Testis (tissue), 5 donors: ENCODE measurements at places on chromosomes 1 and 21. TPM values are rescaled to one million over a fixed set of nuclear protein-coding genes. Genes with fewer than 3 reads are reported as not detected.

GRCh38 chr1:38724160-38725131, 135.1 kb downstream of the RRAGC start:
- no peaks in the 10 kb centered on the region for H3K4me1 ChIP-seq
- H3K27ac ChIP-seq: no peak overlapping the region
- no peaks in the 10 kb centered on the region for H3K36me3 ChIP-seq
- no peak overlapping the region for H3K4me3 ChIP-seq
- DNase-seq: no peak

CELA2B gene
- polyA plus RNA-seq: 2.7 TPM

GRCh38 chr1:78334952-78335351, 155.8 kb upstream of the PTGFR start:
- no peaks in the 10 kb centered on the region for H3K4me1 ChIP-seq
- no peak for DNase-seq
- H3K27ac ChIP-seq: no peak overlapping the region
- no peaks in the 10 kb centered on the region for H3K27me3 ChIP-seq
- no peak overlapping the region for H3K4me3 ChIP-seq

GRCh38 chr1:89990976-89991831, 3.7 kb upstream of the ZNF326 start:
- DNase-seq: no peak
- H3K4me3 ChIP-seq: no peak overlapping the region
- no peaks in the 10 kb centered on the region for H3K36me3 ChIP-seq
- H3K27ac ChIP-seq: no peak overlapping the region
- no peaks in the 10 kb centered on the region for H3K27me3 ChIP-seq

- no peak overlapping the region for H3K4me3 ChIP-seq
- H3K36me3 ChIP-seq: no peaks in the 10 kb centered on the region
Measured at GRCh38 chr1:91787919-91788318, 98.0 kb downstream of the TGFBR3 start.

- no peaks in the 10 kb centered on the region for H3K27me3 ChIP-seq
- peaks cover 27% of the 10 kb centered on the region for H3K4me1 ChIP-seq
- H3K4me3 ChIP-seq: no peak overlapping the region
- no peaks in the 10 kb centered on the region for H3K36me3 ChIP-seq
Measured at GRCh38 chr1:160951443-160952128, 3.0 kb downstream of the ITLN2 start.

UMODL1 gene
- polyA plus RNA-seq: 6.8 TPM

DNA sequence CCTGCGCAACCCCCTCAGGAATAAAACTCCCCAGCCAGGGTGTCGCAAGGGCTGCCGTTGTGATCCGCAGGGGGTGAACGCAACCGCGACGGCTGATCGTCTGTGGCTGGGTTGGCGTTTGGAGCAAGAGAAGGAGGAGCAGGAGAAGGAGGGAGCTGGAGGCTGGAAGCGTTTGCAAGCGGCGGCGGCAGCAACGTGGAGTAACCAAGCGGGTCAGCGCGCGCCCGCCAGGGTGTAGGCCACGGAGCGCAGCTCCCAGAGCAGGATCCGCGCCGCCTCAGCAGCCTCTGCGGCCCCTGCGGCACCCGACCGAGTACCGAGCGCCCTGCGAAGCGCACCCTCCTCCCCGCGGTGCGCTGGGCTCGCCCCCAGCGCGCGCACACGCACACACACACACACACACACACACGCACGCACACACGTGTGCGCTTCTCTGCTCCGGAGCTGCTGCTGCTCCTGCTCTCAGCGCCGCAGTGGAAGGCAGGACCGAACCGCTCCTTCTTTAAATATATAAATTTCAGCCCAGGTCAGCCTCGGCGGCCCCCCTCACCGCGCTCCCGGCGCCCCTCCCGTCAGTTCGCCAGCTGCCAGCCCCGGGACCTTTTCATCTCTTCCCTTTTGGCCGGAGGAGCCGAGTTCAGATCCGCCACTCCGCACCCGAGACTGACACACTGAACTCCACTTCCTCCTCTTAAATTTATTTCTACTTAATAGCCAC, 696 bp downstream of the TGFB2 start:
- H3K27ac ChIP-seq: peak overlapping the region; percentile 81
- H3K4me1 ChIP-seq: no peaks in the 10 kb centered on the region
- no peaks in the 10 kb centered on the region for H3K27me3 ChIP-seq
- H3K36me3 ChIP-seq: no peaks in the 10 kb centered on the region
- DNase-seq: peak; percentile 75

GABRD gene
- 7.8 TPM for polyA plus RNA-seq

- H3K27me3 ChIP-seq: no peaks in the 10 kb centered on the region
- H3K27ac ChIP-seq: no peak overlapping the region
- no peaks in the 10 kb centered on the region for H3K36me3 ChIP-seq
- H3K4me1 ChIP-seq: no peaks in the 10 kb centered on the region
- H3K4me3 ChIP-seq: no peak overlapping the region
Measured at GRCh38 chr1:193602705-193603104, 416.3 kb upstream of the B3GALT2 start.

DNA sequence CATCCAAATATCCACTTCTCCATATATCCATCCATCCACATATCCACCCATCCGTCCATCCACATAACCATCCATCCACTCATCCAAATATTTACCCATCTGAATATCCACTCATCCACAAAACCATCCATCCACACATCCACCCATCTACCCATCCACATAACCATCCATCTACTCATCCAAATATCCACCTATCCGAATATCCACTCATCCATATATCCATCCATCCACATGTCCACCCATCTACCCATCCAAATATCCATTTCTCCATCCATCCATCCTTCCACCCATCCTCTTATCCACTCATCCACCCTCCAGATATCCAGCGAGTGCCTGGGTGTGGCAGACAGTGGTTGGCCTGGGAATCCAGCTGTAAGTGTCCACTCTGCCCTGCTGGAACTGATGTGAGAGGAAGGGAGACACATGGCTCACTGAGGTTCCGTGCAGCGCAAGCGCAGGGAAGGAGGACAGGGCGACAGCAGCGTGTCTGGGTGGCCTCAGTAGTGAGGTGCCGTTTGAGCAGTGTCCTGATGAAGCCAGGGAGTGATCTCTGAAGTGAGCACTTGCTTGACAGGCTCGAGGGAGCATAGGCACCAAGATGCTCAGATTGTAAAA, 27.1 kb downstream of the SLC45A1 start:
- no peak overlapping the region for H3K4me3 ChIP-seq
- peaks cover 17% of the 10 kb centered on the region for H3K4me1 ChIP-seq
- DNase-seq: no peak
- no peaks in the 10 kb centered on the region for H3K36me3 ChIP-seq

MYCBP gene
- polyA plus RNA-seq: 53.0 TPM

OR2L8 gene
- not detected for polyA plus RNA-seq

DNA sequence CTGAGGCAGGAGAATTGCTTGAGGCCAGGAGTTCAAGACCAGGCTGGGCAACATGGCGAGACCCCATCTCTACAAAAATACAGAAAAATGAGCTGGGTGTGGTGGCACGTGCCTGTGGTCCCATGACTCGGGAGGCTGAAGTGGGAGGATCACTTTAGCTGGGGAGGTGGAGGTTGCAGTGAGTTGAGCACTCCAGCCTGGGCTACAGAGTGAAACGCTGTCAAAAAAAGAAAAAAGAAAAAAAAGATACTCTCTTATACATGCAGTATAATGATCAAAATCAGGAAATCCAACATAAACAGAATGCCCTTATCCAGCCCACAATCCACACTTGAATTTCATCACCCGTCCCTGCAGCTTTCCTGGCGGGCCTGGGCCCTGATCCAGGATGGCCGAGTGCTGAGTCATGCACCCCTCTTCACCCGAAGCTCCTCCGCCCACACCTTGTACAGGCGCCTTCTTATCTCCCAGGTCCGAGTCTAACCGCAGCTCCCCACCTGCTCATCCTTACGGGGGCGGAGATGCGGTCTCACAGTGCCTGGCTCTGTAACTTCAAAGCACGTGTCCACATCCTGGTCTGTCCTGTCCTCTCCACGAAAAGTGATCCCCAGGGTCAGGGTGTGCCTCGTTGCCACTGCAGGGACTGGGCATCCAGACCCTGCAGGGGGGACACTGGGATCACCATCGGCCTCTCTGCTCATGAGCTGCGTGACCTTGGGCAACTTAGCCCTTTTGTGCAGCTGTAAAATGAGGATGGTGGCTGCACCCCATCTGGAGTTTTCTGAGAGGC, 120.2 kb upstream of the SLC45A1 start:
- H3K4me3 ChIP-seq: no peak overlapping the region
- no peaks in the 10 kb centered on the region for H3K36me3 ChIP-seq
- peaks cover 9% of the 10 kb centered on the region for H3K4me1 ChIP-seq

SLC5A9 gene
- 2.3 TPM for polyA plus RNA-seq

DNA sequence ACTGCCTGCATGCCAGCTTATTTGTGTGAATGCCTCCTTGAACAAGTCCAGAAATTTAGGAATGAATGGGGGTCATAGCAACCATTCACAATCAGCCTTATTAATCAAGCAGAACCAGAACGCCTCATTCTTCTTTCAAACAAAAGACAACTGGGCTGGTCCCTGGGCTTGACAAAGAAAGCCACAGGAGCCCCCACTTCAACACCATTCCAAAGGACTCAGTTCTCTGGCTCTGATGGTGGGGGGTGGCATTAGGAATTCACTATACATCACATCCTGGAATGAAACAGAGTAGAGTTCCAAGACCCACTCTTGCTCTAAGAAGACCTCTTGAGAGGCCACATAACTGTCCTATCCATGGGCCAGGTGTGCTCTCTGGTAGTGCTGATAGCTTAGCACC, 186.6 kb upstream of the ST6GALNAC5 start:
- no peaks in the 10 kb centered on the region for H3K4me1 ChIP-seq
- H3K36me3 ChIP-seq: no peaks in the 10 kb centered on the region
- no peak for DNase-seq
- H3K27ac ChIP-seq: no peak overlapping the region
- H3K4me3 ChIP-seq: no peak overlapping the region
- H3K27me3 ChIP-seq: no peaks in the 10 kb centered on the region

CACNA1E gene
- 2.4 TPM for polyA plus RNA-seq

GRCh38 chr1:57908147-57908890, 484.5 kb upstream of the DAB1 start:
- H3K27ac ChIP-seq: no peak overlapping the region
- no peaks in the 10 kb centered on the region for H3K27me3 ChIP-seq
- H3K36me3 ChIP-seq: no peaks in the 10 kb centered on the region
- H3K4me3 ChIP-seq: no peak overlapping the region
- no peak for DNase-seq
- H3K4me1 ChIP-seq: no peaks in the 10 kb centered on the region
